Hematopoietic multipotent progenitor cell treated with erythropoietin and hydrocortisone succinate and interleukin-3 and kit ligand, for 15 days (in vitro differentiated cells): ENCODE measurements at places on chromosomes 16 and 17.
A peak's percentile ranks its signal among the peaks of the same experiment; 100 is the strongest.

- DNase-seq = no peak
Measured at GRCh38 chr16:86076606-86077005, 177.6 kb downstream of the IRF8 start.

GRCh38 chr16:75105306-75106061, 11.1 kb downstream of the LDHD start:
- no peak for DNase-seq

DNA sequence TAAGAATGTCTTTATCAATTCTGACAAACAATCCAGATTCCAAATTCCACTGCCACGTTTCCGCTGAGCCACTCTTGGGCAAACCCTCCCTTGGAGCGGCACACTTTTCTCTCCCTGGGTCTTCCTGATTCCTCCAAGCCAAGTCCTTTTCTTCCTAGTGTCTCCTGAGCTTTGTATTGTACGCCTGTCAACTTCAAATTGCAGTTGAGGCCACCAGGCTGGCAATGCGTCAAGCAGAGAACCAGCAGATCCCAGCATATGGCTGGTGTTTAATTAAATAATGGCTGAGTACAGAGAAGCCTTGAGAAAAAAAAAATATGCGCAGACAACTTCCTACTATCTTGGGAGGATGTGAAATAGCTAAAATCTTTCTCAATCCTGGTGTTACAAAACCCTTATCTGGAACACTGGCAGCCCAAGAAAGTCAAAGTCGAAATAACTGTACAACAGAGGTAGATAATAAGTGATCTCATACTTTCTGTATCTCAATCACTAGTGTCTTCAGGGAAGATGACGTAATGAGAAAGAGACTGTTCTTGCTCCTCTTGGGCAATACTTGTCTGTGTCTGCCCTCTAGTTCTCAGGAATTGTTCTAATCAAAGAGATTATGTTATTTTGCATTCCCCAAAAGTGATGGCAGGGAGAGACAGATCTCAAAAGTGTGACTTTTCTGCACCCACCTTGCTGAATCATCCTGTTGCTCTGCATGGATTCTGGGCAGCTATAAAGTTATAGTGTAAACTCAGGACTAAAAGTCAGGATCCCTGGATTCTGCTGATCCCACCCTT, 15.0 kb downstream of the SMIM36 start:
- peak; percentile 51 for DNase-seq

GRCh38 chr17:50517504-50518383, 9.5 kb downstream of the MYCBPAP start:
- DNase-seq = no peak

- no peak for DNase-seq
Measured at GRCh38 chr16:87117936-87118335, 199.3 kb downstream of the C16orf95 start.

DNA sequence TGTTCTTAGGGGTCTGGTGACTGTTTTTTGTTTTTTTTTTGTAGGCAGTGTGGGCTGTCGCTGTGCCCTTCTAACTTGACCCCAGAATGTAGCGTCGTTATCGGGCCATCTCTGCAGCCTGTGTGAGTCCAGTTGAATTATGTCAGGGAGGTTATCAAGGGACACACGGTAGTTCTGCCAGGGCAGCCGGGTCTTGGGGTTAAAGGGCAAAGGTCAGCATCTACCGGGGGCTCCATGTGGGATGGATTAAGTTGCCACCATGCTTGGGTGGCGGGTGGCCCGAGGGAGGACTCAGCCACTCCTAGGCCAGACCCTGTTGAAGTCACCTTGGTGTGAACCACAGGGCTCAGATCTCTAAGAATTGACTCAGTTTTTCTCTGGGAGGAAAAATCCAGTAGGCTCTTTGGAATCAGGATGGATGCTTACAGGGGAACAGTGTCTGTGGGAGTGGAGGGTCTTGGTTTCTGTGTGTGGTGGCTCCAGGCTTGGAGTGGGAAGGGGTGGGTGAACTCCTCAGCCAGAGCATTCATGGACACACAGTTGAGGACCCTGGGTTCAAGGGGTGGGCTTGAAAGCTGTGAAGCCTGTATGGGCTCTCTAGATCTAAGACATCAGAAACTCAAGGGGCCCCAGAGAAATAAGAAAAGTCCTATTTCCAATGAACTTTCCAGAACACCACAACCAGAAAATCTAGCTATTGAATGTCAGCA, 191.7 kb downstream of the IRF8 start:
- DNase-seq = no peak

- DNase-seq = no peak
Measured at GRCh38 chr16:379183-379960, 2.4 kb downstream of the PGAP6 start.

DNA sequence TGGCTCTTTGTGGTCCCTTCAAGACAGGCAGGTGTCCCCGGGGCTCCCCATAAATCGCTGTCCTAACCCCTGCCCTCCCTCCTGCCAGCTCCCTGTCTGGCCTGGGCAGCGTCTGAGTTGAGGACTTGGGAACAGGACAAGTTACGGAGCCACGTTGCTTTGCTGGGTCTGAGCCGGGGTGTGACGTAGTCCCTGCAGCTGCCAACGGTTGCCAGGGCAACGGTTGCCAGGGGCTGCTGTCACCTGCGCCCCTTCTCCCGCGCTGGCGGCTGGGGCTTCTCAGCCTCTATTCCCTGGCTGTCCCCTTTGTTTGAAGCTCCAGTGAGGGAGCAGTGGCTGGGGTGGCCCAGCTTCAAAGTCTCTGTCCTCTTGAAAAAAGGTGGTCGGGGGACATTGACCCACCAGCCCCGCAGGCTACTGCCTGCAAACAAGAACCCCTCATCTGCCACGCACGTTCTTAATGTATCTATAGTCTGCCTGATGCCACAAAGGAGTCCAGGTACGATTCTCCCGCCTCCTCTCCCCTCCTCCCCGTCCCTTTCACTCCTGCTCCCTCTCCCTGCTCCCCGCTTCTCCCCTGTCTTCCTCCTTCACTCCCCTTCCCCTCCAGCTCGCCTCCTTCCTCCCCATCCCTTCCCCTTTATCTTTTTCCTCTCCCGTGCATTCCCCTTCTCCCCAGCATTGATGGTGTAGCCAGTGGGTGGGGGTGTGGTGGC, 10.9 kb downstream of the ADGRG1 start:
- DNase-seq = no peak

GRCh38 chr16:72884573-72884972, 163.4 kb downstream of the ZFHX3 start:
- no peak for DNase-seq

DNA sequence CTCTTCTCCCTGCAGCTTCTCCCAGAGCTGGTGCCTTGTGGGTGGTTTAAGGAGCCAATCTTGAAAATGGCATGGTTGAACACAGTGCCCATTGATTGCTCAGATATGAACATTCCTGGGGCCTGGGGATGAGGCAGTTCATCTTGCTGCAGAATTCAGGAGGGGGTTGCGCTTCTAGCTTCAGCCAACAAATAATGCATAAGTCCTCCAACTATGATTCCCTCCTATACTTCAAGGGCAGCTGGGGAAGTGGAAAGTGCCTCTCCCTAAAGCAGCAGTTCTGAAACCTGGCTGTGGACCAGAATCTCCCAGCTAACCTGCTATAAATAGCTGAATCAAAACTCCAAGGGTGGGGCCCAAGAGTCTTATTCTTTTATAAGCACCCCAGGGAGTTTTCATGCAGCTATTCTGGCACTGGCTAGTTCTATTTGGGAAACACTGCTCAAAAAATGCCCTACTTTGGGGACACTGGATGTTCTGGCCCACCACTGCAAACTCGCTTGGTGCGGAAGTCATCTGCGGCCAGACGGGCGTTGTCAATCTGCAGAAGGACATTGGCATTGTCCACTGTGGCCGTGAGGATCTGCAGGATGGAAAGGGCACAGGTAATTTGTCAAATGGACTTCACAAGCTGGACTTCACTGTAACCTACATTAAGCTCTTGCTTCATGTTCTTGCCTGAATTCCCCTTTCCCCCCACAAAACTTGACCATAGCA, 130.3 kb downstream of the CCDC144A start:
- DNase-seq = no peak

DNA sequence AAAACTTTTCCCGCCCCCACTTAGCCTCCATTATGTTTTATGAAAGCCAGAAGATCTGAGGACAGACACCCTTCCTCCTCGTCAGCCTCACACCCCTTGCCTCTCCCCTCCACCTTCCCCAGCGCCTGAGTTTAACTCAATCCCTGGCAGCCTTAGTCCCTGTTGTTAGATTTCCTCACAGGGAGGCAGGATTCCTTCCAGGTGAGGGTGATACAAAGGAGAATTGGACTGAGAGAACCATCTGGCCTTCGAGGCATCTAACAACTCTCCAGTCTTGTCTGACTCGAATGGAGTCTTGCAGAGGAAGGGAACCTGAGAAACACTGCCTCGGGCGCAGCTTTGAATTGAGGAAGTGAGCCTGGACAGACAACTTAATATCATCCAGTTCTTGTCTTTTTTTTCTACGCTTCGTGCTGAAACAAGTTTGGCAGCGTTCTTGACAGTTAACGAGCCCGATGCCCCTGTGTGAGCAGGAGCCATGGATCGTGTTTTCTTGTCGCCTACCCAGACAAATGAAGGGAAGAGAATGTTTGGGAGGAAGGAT, 1.3 kb upstream of the ZNF768 start:
- DNase-seq = no peak

DNA sequence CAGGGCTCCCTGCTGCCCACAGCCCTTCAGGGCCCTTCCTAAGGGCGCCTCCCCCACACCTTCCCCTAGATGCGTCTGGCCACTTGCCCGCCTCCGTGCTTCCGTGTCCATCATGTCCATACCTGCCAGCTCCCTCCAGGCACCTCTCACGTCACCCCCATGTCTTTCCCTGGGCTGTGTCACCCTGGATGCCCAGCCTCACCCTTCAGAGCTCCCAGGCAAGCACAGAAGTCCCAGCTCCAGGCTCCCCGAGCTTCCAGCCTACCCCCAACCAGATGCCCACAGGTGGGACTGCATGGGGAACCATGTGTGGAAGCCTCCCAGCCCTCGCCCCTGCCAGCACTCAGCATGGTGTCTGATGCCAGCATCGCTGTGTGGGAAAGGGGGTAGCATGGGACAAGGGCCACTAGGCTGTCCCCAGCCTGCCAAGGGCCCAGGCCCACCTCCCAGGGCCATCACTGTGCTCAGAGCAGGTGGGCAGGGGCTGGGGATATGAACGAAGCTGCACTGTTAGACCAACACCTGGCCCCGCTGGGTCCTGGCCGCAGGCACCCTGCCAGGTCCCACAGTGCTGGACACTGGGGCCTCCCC, 1.9 kb upstream of the AXIN1 start:
- no peak for DNase-seq

GRCh38 chr17:43940630-43941029, 1.6 kb downstream of the PPY start:
- peak; percentile 23 for DNase-seq

GRCh38 chr16:19432429-19432828, 14.7 kb downstream of the TMC5 start:
- no peak for DNase-seq

GRCh38 chr17:20256144-20256543, 211.2 kb downstream of the LGALS9B start:
- no peak for DNase-seq

DNA sequence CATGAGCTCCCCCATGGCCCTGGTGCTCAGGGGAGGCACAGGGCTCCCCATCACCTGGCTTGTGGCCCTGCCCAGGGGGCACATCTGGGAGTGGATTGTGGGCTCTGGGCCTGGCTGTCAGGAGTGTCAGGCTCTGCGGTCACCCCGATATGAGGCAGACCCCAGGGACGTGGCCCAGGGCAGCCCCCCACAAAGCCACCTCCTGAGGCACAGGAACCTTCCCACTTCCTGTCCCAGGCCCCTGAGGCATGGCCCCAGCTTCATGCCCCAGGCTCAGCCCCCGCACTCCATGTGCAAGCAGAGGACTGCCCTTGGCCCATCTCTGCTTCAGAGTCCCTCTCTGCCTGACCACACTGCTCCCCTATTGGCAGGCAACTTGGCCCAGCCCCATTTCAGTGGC, 160.3 kb downstream of the PCTP start:
- DNase-seq = no peak

DNA sequence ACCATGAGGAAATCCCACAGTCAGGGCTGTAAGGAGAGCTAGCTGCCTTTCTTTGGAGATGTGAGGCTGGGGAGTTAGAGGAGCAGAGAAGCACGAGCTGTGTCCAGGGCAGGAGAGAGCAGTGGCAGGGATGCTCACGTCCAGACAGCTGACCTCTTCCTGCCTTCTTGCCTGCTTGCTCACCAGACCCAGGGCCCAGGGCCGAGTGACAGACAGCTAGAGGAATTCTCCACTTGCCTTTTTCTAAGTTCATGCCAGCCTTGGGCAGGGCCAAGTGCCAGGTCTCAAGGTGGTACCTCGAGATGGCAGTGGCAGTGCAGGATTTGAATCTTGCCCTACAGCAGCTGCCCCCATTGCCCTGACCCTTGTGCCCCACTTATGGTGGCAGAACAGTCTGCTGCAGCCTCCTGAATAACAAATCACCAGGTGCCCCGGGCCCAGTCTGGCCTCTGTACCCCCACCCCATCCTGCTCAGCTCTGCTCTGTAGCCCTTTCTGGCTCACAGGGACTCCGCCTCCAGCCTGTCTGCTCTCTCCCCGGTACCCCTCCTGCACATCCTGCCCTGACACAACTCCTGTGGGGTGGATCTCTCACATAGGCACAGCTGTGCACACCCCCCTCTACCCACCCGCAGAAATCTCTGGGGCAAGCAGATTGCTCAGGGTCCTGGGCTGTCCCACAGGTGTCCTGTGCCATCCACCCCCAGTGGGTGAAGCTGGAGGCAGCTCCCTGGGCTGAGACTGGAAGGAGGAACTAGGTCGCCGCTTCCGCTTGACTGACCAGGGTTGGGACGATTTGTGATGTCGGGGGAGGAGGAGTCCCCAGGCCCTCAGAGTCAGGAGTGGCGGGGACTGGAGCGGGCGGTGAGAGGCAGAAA, 25.9 kb downstream of the GRIN2C start:
- DNase-seq = no peak

DNA sequence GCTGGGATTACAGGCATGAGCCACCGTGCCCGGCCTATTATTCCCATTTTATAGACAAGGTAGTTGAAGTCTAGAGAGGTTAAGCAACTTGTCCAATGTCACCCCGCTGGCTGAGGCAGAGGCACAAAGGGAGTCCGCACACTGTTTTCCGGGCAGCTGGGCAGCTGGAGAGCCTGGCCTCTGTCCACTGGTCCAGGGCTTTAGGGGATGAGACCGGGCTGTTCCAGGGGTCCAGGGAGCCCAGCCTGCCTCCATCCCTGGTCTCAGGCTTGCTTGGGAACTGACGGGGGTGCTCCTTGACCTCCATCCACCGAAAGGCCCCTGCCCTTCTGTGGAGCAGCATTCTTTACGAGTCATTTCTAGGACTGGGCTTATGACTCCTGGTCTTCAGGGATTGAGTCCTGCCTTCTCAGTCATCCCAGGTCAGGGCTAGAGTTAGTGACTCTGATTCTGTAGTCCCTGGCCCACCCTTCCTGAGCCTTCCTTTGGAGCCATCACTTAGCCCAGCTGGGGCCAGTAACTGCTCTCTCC, 37.5 kb downstream of the SOCS3 start:
- DNase-seq = no peak

GRCh38 chr16:8828541-8829165, 31.0 kb downstream of the PMM2 start:
- no peak for DNase-seq
